ENCODE measurements at places on chromosomes 11 and 22.

GRCh38 chr22:39577900-39578299, 7.3 kb downstream of the CACNA1I start:
- DNase-seq = no peak

DNA sequence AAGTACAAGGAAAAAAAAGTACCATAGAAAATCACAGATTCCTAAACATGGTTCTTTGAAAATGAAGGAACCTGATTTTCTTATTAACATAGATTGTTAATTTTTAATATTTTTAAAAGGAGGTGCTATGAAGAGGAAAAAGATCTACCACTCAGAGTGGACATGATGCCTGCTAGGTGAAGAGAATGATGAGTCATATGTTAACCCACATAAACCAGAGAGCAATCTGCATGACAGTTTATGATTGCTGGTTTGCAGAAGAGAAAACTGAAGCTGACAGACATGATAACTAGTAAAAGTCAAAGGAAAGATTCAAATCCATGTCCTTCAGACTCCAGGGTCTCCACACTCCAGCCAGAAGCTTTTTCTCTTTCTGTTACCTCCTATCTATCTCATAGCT, 1231.7 kb downstream of the LRRC4C start:
- DNase-seq = no peak

DNA sequence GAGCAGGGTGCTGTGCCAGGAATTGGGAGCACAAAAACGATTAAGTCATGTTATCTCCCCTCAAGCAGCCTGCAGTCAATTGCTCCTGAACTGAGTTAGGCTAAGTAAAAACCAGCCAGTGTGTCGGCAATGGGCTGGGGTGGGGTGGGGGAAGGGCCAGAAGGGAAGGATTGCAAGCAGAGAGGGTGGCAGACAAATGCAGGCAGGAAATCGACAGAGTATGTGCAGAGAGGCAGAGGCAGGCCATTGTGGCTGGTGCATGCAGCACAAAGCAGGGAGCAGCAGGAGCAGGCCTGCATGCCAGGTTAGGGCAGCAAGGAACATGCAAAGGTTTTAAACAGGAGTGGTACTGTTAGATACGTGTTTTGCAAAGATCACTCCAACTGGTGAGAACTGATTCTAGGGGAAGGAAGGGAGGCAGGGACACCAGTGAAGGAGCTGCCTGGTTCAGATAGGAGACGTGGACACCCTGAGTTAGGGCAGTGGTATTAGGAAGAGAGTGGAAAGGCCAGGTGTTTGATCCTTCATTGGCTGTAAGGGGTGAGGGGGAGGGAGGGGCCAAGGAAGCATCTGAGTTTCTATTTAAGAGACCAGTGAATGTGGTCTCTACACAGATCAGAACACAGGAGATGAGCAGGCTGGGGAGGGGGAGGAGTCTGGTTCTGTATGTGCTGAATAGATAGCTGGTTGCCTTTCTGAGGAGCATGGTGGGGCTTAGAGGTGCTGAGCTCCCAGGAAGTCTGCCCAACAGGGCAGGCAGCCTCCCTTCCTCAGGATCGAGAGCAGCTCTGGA, 70.8 kb upstream of the PHOX2A start:
- DNase-seq = no peak

DNA sequence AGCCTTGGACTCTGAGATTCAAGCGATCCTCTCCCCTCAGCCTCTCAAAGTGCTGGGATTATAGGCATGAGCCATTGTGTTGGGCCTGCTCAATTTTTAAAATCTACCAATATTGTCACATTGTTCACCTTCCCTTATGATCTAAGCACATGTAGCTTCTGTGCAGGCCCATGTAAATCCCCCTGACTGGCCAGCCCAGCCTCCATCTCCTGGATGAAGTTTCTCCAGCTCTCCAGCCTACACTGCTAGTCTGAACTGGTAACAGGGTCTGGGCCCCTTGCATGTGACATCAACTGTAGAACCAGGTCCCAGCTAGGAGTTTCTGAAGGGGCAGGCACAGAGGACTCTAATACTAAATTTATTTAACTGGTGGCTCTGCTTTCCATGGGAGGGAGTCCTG, 32.8 kb upstream of the YPEL1 start:
- no peak for DNase-seq

DNA sequence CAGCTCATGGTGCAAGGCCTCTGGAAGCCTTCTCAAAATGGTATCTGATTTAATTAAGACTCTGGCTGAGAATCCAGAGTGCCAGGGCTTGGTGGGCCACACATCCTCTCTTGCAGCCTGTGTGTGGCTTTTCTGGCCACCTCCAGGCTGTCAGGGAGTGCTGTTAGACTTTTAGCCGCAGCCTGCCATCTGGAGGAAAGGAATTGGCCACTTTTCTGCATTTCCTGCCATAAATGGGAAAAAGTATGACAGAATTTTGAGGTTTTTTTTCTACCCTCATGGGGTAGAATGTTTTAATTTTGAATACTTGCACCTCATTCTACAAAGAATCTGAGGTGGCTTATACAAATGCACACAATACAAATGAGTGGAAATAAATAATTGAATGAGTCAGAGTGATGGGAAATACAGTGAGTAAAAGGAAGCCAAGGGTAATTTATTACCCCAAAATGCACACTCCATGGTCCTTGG, 218.4 kb downstream of the ADAMTS15 start:
- DNase-seq = no peak

DNA sequence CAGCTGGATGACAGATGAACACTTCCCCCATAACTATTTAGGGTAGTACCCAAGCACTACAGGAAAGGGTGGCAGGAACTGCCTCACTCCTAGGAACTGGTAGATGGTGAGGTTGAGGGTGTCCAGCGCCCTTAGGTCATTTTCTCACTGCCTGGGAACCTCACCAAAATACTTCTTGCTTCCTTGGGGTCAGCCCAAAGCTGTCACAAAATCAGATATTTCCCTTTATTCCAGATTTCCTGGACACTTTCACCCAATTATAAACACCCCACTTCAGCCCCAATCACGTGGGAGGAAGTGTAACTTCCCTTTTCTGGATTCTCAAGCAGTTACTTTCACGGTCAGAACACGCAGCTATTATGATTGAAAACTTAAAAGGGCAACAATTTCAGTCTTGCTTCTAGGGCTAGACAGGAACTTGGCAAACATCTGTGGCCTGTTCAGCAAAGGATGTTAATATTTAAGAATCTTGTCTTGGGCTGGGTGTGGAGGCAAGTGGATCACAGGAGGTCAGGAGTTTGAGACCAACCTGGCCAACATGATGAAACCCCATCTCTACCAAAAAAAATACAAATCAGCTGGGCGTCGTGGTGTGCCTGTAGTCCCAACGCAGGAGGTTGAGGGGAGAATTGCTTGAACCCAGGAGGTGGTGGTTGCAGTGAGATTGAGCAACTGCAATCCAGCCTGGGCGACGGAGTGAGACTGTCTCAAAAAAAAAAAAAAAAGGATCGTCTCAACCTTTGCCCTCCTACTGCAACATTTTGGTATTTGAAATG, 4.0 kb downstream of the FTH1 start:
- no peak for DNase-seq

DNA sequence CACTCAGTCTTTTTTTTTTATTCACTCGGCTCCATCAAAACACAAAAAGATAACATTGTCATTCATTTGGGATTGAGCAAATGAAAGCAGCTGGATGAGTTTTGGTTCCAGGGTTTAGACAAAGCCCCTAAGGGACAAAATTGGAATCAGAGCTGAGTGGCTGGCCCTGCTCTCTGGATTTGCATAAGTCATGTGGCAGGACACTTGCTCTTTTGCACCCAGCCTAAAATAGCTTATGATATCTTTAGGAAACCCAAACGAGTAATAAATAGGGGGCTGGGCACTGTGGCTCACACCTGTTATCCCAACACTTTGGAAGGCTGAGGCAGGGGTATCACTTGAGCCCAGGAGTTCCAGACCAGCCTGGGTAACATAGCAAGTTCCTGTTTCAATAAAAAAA, 11.0 kb upstream of the TMEM121B start:
- DNase-seq = no peak

DNA sequence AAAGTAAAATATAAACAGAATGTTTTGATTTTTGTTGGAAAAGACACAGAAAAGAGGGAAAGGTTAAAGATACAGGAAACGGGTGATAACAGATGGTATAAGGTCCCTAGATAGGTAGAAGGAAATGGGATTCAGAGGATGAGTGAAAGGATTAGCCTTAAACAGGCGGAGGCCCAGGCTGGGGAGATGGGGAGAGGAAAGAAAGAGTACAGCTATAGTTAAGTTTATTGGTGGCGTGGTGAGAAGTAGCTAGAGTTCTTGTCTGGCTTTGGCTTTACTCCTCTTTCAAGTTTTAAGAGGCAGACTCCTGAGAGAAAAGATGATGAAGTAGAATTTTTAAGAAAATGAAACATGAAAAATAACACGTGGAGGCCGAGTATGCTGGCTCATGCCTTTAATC, 13.7 kb downstream of the ZBTB44 start:
- DNase-seq = no peak

GRCh38 chr11:45247433-45247832, 38.7 kb downstream of the SYT13 start:
- no peak for DNase-seq

DNA sequence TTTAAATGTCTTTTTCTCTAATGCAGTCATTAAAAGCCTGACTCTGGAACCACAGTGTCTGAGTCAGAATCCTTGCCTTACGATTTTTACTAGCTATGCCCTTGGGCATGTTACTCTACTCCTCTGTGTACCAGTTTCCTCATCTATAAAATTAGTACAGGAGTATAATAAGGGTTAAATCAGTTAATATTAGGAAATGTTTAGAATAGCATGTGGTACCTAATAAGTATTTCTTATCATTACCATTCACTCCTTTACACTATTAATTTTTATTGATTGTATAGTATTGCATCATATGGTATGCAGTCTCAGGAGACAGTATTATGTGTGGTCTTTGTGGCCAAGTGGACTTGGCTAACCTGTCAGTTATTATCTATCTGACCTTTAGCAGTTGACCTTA, 68.2 kb downstream of the METTL15 start:
- no peak for DNase-seq

DNA sequence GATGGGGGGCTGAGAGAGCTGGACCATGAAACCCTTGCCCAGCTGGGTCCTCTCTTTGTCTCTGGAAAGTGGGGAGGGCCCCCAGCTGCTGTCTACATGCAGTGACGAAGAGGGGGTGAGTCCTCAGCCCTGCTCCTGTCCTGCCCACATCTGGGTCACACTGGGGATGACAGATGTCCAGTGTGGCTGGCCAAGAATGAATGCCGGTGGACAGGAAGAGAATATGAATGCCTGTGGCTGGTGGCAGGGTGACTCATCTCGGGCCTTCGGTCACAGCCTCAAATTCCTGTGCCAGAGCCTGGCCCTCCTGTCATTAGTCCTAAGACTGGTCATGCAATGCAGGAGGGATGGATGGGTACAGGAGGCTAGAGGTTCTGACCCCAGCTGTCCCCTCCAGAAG, 2.2 kb upstream of the PNPLA3 start:
- no peak for DNase-seq

Measured in AG04449 (cell line).